NCI-H2227 treated with DMSO at 0.1 percent for 48 hours (cell line): ENCODE measurements at places on chromosomes 7 and 10.

GRCh38 chr7:76514926-76515771, 4.8 kb downstream of the UPK3B start:
- DNase-seq = no peak

GRCh38 chr7:100951888-100952560, 2.7 kb downstream of the MUC3A start:
- no peak for DNase-seq

- no peak for DNase-seq
Measured at GRCh38 chr10:44399659-44400451, 15.0 kb upstream of the CXCL12 start.

DNA sequence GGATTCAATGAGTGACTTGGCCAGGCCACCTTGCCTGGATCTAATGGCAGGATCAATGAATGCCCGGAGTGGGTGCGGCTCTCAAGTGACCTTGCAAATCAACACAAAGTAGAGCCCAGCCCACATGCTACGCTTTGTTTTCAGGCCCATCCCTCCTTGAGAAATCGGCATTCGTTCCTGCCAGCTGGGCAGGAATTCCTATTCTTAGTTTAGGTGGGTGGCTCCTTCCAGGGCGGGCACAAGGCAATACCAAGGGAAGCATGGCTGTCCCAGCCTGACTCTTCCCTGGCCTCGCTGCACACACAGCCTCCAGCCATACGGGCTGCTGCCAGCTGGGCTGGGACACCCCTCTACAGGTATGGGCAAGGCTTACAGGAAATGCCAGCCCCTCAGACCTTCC, 119.3 kb downstream of the SH3PXD2A start:
- no peak for DNase-seq

DNA sequence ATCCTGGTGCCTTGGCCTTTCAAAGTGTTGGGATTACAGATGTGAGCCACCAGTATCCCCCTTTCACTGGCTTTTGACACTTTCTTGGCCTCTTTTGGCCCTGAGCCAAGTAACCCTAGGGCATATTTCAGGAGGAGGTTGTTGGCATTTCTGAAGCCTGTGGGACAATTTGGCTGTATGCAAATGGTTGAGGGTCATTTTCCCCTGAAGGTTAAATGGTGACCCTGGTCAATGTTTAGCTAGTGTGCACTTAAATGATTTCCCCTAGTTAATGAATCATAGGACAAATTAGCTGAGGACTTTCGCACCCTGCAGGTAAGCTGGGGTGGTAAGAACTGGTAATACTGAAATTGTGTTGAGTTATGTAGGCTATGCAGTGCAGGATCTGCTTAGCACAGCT, 660.5 kb downstream of the LRMDA start:
- no peak for DNase-seq

GRCh38 chr7:142478479-142479220, 220.8 kb upstream of the PRSS58 start:
- no peak for DNase-seq

DNA sequence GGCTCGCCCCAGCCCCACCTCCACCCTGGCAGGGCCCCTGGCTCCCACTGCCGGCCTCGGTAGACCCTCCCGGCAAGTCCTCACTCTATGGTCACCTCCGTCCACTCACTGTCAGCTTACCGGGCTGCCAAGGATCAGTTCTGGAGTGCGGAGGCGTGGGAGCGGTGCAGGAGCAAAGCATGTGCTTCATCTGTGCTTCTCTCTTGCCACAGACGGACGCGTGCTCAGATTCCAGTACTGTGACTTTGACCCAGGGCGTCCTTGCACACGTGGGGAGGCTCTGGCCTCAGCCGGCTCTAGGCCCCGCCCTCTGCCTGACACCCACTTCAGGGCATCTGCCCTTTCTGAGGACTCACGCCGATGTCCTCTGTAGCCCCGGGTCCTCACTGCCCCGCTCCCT, 547.5 kb upstream of the FOXK1 start:
- DNase-seq = no peak
